Activated CD8-positive, alpha-beta memory T cell treated with anti-CD3 and anti-CD28 coated beads, Interleukin-2, amount 50 U/mL, for 4 hours (primary cell): ENCODE measurements at places on chromosomes 5 and 9.

DNA sequence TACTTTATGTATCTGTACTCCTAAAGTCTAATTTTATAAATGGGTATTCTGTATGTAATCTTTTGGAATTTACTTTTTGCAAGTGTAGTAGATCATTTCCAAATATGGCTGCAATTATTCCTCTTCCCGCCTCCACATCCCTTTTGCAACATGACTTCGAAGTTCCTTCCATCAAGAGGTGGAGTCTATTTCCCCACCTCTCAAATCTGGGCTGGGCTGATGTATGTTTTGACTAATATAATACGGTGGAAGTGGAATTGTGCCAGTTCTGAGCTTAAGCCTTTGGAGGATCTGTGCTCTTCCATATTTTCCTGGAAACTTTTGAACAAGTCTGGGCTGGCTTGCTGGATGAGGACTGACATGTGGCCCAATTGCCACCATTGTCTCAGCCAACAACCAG, 155.9 kb downstream of the FGF18 start:
- DNase-seq: no peak

DNA sequence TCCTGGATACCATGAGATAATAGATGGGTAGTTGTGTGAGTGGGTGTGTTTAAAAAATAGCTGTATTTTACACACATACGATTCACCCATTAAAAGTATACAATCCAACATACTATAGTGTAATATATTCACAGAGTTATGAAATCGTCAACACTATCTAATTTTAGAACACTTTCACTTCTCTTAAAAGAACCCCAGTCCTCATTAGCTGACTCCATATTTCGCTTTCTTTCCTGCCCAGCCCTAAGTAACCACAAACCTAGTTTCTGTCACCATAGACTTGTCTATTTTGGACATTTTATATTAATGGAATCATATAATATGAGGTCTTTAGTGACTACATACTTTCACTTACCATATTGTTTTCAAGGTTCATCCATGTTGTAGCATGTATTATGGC, 63.8 kb upstream of the S1PR3 start:
- DNase-seq: no peak

GRCh38 chr9:83967073-83967472, 12.9 kb downstream of the HNRNPK start:
- DNase-seq: no peak

- no peak for DNase-seq
Observed at GRCh38 chr5:160802592-160802991, 49.4 kb downstream of the ATP10B start.

DNA sequence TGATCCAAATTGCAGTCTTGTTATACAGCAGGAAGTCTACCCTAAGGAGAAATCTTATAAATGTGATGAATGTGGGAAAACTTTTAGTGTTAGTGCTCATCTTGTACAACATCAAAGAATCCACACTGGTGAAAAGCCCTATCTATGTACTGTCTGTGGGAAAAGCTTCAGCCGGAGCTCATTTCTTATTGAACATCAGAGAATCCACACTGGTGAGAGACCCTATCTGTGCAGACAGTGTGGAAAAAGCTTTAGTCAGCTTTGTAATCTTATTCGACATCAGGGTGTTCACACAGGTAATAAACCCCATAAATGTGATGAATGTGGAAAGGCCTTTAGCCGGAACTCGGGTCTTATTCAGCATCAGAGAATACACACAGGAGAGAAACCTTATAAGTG, 10.4 kb downstream of the ZNF189 start:
- no peak for DNase-seq

DNA sequence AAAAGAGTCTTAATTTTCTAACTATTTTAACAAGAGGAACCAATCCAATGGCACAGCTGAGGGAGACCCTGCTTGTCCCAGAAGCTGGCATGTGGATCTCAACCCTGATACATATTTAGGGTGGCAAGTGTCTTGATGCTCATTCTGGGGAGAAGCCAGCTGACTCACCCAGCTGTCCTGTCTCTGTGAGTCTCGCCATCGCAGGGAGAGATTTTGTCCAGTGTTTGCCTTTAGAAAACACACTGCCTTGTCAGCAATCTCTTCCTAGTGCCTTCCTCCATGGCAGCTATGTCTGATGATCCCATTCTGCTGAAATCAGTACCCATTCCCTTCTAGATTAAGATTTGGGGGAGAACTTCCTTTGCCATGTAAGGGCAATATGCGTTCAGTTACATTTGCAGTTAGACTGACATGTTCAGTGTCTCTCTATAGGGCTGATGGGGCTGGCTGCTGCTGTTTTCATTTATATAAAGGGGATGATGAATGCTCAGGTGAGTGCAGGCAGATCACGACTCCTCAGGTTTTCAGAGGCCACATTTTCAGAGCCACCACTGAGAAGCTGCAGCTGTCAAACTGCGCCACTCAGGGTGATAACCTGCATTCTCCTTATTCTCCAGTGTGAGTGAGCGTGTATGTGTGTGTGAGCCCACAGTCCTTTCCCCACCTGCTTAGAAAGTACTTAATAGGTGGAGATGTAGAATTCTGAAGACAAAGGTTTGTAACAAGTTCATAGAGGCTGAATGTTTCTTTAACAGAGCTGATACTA, 217.0 kb downstream of the GAS1 start:
- DNase-seq: no peak

DNA sequence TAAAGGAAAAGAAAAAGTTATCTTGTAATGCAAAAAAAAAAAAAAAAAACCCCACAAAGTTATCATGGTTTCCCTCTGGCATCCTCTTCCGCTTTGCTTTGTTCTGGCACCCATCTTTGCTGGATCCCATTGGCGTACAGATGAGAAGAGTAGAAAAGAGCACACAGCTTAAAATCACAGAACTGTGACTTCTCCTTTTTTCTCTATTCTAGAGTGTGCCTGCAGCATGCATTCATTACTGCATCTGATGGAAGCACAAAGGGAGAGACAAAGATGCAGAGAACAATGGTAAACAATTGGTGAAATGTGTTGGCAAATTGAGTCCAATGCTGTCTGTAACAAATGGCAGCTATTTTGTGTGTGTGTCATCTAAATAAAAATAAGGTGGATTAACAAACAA, 440.8 kb upstream of the PIK3R1 start:
- DNase-seq: no peak

GRCh38 chr5:179380211-179381035, 35.2 kb upstream of the ADAMTS2 start:
- DNase-seq: no peak

GRCh38 chr5:113038714-113039113, 62.1 kb downstream of the DCP2 start:
- DNase-seq: no peak

GRCh38 chr5:159571501-159572244, 241.4 kb upstream of the IL12B start:
- DNase-seq: no peak

GRCh38 chr9:118268046-118268445, 563.8 kb downstream of the TLR4 start:
- DNase-seq: no peak

GRCh38 chr9:94971378-94972131, 245.1 kb downstream of the AOPEP start:
- DNase-seq: no peak

- DNase-seq: no peak
Observed at GRCh38 chr9:121581786-121582600, 69.4 kb upstream of the DAB2IP start.

GRCh38 chr5:126972062-126972895, 58.1 kb downstream of the MARCHF3 start:
- DNase-seq: no peak

- no peak for DNase-seq
Observed at GRCh38 chr9:131464354-131465000, 38.2 kb upstream of the POMT1 start.
